ENCODE measurements at places on chromosomes 16 and 17. TPM values are rescaled to one million over a fixed set of nuclear protein-coding genes. Genes with fewer than 3 reads are reported as not detected.

The SOST gene
- not detected for total RNA-seq

The SLFN12L gene
- total RNA-seq, result not detected

The EVPLL gene
- total RNA-seq, result 0.11 TPM

The DRC3 gene
- 2.6 TPM for total RNA-seq

The PHOSPHO1 gene
- not detected for total RNA-seq
